ENCODE measurements at places on chromosomes 12 and 14.

- DNase-seq: no peak
These were observed 15.6 kb downstream of the TSPAN9 start for GRCh38 chr12:3092764-3093163.

GRCh38 chr12:131357185-131357747, 353.6 kb upstream of the SFSWAP start:
- no peak for DNase-seq

- no peak for DNase-seq
These were observed 275.2 kb upstream of the SSTR1 start for GRCh38 chr14:37932481-37932880.

DNA sequence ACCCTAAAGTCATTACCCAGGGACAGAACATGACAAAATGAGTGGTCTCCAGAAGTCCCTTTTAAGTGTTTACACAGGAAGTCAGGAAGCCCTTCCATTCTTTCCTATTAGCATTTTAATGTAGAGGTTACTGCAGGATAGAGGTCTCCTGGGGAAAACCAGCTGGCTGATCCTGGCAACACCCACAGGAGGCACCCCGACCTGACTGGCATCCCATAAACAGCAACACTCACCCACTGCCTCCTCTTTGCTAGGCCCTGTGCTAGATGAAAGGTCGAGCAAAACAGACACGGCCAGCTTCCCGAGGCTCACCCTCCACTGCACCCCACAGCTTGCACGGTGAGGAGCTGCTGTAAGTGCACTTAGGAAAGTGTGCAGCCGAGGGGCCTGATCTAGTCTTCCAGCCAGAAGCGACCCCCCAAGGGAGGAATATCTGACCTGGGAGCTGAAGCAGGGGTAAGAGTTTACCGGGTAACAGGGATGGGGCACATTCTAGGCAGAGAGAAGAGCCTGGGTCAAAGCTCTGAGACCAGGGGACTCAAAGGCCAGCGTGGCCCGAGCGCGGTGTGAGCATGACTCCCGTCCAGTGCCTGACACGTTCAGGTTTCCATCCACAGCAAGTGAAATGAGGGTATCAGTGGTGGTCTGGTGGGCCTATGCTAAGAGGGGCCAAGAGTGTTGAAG, 9.0 kb downstream of the DAZAP2 start:
- DNase-seq: no peak

DNA sequence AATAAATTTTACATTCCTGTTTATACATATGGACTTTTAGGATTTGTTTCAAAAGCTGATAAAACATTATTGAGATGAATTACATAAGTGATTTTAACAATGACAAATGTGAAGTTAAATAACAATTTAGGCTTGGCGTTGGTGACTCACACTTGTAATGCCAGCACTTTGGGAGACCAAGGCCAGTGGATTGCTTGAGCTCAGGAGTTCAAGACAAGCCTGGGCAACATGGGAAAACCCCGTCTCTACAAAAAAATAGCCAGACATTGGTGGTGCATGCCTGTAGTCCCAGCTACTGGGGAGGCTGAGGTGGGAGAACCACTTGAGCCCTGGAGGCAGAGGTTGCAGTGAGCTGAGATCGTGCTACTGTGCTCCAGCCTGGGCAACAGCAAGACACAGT, 7.4 kb downstream of the ACOT2 start:
- no peak for DNase-seq

DNA sequence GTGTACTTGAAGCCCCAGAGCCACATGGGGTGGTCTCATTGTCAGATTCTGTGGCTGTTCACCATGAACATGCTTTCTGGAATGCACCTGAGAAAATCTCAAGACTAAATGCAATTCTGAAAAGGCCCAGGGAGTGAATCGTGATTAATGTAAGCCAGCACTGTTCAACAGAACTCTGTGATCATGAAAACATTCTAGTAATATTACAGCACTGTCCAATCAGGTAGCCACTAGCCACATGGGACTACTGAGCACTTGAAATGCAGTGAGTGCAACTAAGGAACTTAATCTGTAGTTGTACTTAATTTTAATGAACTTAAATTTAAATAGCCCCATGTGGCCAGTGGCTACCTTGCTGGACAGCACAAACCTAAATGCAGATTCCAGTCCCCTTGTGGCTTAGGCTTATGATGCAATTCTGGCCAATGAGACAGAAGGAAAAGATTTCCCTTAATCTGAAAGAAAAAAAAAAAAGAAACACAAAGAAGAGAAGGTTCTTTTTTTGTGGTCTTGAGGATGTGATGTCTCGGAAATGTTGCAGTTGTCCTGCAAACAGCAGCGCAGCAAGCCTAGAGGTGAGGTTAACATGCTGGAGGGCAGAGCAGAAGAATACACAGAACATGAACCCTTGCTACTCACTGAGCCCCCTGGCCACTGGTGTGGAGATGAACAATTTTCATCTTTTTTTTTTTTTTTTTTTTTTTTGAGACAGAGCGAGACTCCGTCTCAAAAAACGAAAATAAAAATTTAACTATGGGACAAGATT, 48.2 kb downstream of the SPPL3 start:
- DNase-seq: no peak

DNA sequence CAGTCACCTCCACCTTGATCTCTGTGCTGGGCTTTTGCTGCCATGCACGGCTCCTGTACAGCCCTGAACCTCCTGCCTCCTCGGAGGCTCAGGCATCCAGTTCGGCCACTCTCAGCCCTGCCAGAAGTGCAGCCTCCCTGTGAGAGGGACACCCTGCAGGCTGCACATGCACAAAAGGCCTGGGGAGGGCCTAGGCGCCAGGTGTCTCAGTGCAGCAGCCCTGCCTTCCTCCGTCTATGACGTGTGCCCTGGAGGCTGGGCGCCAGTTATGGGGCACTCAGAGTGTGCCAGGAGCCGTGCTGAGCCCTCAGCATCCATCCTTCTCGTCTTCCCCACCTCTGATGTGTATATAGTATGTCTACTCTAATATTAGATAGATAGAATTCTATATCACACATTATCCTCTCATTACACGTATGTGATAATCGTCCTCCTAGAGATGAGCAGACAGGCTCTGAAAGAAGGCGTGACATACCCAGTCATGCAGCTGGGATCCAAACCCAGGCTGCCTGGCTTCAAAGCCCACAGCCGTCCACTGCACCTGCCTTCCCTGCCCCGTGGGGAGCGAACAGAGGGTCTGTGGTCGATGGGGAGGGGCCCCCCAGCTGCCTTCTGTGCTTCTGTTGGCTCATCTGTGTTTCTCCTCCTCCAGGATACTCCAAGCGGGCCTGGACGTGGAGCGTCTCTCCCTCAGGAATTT, 101.1 kb downstream of the B4GALNT3 start:
- DNase-seq: no peak

GRCh38 chr14:97138801-97139200, 341.6 kb downstream of the VRK1 start:
- no peak for DNase-seq

- DNase-seq: no peak
These were observed 240.9 kb downstream of the DPF3 start for GRCh38 chr14:72653026-72653425.

GRCh38 chr12:121465921-121466793, 66.2 kb downstream of the RNF34 start:
- peak; percentile 61 for DNase-seq

- DNase-seq: peak; percentile 49
These were observed 32.6 kb downstream of the DTX1 start for GRCh38 chr12:113088971-113089756.

DNA sequence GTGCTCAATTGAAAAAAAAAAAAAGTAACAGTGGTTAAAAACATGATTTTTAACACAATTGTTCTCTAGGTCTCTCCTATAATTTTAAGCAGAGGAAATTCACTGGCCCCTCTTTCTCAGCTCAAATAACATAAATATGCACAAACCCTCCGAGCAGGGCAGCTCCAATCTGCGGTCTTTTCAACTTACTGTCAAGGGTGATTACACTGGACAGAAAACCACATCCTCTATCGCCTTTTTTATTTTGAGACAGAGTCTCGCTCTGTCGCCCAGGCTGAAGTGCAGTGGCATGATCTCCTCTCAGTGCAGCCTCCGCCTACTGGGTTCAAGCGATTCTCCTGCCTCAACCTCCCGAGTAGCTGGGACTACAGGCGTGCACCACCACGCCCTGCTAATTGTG, 16.5 kb upstream of the GABARAPL1 start:
- no peak for DNase-seq

DNA sequence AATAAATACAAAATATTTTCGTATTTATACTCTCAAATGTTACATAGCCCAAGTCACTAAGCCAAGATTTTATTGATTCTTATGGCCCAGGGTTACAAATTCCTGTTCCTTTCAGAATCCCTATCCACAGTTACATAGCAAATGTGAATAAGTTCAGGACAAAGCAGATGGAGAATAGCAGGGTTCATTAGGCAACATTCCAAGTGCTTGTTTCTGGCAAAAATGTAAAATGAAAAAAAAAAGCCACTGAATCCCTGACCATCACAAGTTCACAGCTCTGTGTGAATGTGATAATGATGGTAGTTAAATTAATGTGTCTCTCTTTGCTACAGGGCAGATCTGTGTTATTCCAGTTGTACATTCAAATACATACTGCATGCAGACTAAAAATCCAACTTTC, 74.6 kb downstream of the KCNC2 start:
- DNase-seq: no peak
